ENCODE measurements at places on chromosomes 6 and 20. TPM values are rescaled to one million over a fixed set of nuclear protein-coding genes. Genes with fewer than 3 reads are reported as not detected.

DNA sequence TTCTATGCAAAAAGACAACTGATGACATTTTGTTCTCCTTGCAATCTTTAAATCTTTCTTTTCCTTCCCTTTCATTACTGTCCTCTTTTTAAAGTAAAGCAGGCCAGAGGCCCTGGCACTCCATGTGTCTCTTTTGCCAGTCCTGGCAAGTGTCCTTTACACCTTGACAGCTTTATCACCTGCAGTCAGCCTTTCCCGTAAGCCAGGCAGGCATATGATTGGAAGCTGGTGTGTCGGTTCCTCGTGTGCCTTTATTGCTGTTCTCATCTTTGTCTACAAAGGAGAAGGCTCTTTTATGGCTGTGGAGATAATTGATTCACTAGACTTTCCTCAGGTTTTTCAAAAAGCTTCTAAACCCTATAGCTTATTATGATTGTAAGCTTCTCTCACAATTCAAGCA is 162.3 kb upstream of the FBXL4 start:
- DNase-seq, result no peak

DNA sequence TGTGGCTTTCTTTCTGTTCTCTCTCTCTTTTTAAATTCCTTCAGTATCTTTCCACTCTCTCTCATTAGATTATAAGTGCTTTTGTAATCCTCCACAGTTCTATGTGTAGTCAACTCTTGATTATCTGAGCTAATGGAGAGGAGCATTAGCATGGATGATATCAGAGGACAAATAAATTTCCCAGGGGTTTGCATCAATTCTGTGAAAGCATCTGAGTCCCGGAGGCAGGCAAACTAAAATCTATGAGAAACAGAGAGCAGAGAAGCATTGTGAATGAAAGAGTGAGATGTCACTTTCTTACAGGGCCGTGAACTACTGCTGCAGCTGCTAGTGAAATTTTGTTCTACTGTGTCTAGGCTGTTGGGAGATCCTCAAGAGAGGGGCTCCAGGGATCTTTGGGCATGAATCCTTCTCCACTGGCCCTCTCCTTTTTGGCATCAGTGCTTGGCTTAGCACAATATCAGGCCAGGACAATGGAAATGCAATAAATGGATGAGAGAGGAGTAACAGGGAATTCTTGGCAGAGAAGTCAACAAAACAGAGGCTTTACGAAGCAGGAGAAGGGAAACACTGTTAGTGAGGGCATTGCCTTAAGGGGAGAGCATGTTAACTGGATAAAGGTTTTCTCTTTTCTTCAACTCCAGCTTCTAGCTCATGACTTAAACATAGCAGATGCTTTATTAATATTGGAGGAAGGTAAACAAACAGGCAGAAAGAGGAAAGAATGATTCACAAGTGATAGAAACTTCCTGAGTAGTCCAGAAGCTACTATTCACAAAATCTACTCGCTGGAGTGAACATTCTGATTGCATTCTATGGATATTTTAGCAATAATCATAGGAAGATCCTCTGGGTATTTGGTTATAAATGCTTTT is 847.0 kb upstream of the MAP3K7 start:
- DNase-seq, result no peak

DNA sequence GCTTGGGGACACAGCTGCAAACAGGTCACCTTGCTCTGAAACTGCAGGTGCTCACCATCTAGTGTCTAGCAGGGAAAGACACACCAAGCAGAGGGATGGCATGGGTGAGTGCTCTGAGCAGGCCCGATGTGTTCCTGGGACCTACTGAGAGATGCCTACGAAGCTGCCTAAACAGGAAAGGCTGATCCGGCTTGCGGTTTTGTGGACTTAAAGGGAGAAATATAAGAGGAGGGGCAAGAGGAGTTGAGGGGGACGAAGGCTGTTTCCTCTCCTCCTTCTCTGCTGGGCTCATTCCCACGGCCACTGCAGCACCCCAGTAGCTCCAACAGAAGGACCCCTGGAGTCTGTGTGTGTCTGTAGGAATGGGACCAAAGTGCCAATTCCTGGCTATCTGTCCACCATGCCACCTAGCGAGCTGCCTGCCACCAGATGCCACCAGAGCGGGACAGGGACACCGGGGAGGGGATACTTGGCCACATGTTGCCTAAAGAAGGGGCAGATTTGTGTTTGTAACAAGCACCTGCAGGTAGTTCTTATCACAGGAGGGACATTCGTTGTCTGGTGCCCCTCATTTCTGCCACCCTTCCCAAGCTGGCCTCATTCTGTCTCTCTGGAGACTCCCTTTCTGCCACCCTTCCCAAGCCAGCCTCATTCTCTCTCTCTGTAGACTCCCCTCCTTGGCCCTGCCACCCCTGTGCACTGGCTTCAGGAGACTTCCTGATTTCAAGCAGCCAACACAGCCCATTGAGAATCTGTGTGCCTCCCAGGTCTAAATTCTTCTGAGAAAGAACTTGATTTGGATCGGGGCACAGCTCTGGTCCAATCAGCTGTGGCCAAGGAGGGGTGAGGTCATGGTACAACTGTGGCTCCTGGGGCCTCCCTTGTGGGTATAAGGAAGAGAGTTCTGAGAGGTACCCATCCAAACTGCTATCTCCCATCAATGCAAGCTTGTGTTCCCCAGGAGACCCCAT is 221.8 kb downstream of the ANKRD60 start:
- DNase-seq, result peak; percentile 2

DNA sequence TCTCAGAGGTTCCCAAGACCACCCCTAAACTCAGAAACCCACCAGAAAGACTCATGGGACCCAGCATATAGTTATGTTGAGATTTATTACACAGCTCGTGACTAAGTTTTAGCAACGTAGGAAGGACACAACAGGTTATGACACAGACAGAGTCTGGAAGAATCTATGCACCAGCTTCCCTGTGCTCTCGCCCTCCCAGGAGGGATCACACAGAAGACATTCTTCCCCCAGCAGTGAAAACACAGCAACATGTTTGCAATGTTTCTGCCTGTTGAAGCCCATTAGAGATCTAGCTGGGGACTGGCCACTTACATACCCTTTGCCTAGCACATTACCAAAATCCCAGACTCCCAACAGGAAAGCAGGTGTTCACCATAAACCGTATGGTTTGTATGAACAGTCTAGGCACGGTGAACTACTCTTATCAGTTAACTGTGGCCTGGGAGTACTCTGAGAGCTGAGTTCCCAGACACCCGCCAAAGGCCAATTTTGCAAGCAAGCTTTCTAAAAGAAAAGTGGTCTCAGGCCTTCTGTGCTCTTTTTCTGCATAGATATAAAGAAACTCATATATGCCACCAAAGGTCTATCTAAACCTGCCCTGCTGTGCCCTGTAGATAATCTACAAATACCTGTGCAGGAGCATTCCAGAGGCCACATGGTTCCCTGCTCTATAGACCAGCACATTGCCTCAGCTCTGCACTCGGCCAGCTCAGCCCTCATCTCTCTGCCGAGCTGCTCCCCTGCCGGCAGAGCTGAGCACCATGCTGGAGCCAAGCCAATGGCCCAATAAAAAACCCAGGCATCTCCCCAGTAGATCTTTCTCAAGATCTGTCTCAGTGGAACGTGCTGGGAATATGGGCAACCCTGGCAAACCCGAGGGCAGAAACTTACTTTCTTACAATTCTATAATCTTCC is 69.6 kb upstream of the SMIM28 start:
- peak; percentile 57 for DNase-seq

The PPP1R3G gene
- 0.98 TPM for total RNA-seq

All from left colon (tissue), 2 donors.